Hematopoietic multipotent progenitor cell (in vitro differentiated cells): ENCODE measurements at places on chromosomes 16 and 17. TPM values are rescaled to one million over a fixed set of nuclear protein-coding genes. Genes with fewer than 3 reads are reported as not detected.

SLC6A4 gene
- total RNA-seq, result under 0.01 TPM

- DNase-seq, result no peak
Measured at GRCh38 chr16:48538746-48539484, 71.1 kb downstream of the N4BP1 start.

SLC47A1 gene
- under 0.01 TPM for total RNA-seq

BRIP1 gene
- total RNA-seq, result 4.0 TPM

- DNase-seq, result no peak
Measured at GRCh38 chr16:76835779-76836300, 355.1 kb upstream of the MON1B start.

DNA sequence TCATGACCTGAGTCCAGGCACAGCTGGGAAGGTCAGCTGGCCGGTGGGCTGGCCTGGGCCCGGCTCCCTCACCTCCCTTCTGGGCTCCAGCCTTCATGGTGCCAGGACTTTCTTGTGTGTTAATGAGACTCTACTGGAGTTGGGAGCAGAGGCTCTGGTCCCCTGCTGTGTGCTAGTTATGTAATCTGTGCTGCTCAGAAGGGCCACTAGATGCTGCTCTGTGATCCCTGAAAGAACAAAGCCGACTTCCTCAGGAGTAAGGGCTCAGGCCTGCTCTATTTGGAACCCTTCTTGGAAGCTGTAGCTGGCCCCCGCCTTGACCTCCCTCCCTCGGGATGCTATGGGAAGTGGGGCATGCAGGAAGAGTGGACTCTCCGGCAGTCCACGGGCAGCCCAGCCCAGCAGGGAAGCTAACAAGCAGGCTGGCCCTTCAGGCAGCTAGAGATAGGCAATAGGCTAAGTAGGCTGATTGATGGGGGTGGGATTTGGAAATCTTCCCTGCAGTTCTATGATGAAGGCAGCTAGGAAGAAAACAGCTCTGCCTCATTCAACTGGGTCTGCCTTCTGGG lies 3.3 kb upstream of the CDK5R1 start:
- no peak for DNase-seq

- no peak for DNase-seq
Measured at GRCh38 chr17:48472411-48473281, 42.6 kb upstream of the SKAP1 start.
